ENCODE measurements at places on chromosomes 7 and 10.

- no peak for DNase-seq
Measured at GRCh38 chr7:24457219-24457558, 116.1 kb upstream of the PALS2 start.

- peak; percentile 43 for DNase-seq
Measured at GRCh38 chr10:75616874-75617478, 185.6 kb downstream of the LRMDA start.

GRCh38 chr10:103947799-103948516 lies 19.0 kb upstream of the SLK start:
- DNase-seq, result no peak

DNA sequence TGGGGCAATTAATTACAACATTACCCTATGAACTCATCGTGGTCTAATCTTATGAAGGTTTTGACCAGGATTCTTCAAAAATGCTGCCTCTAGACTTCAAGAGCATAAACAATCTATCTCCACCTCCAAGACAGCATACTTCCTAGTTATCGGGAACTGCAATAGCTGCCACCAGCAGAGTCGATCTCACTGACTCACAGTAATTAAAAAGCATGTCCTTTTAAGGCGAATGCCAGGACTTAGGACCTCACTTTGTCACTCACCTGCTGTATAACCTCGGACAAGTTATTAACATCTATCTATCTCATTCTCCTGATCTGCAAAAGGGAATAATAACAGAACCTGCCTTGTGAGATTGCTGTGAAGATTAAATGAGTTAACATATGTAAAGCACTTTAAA lies 666.0 kb upstream of the COBL start:
- DNase-seq, result no peak

DNA sequence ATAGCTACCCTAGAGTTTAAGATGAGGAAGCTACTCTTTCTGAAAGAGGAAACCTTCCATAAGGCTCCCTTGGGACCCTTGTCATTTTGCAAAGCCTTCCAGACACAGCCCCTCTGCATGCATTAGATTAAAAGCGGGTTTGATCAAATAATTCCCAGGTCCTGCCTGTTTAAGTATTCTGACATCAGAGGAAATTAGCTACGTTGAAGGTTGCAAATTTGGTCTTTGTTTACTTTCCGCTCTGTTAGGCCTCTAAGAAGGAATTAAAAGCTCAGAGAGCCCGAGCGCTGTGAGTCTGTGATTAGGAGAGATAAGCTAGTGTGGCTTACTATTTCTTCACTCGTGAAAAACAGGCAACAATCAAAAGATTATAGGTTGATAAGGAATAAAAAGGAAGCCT lies 1.4 kb upstream of the THSD7A start:
- DNase-seq, result peak; percentile 8

GRCh38 chr10:102678842-102679289 lies 34.6 kb downstream of the TRIM8 start:
- DNase-seq, result peak; percentile 49

DNA sequence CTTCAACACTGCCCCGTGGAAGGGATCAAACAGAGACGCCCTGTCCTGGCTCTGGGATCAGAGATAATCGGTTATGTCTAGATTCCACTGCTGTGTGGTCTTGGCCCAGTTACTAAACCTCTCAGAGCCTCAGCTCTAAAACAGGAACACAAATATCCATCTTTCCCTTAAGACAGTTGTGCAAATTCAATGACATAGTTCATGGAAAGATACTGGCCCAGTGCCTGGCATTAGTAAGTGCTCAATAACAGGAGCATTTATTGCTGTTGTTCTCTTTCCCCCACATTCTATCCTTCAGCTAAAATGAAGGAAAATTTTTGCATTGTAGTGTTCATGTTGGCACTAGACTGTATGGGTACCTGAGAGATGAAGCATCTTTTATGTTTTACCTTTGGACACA lies 58.6 kb downstream of the TACC2 start:
- DNase-seq, result no peak

DNA sequence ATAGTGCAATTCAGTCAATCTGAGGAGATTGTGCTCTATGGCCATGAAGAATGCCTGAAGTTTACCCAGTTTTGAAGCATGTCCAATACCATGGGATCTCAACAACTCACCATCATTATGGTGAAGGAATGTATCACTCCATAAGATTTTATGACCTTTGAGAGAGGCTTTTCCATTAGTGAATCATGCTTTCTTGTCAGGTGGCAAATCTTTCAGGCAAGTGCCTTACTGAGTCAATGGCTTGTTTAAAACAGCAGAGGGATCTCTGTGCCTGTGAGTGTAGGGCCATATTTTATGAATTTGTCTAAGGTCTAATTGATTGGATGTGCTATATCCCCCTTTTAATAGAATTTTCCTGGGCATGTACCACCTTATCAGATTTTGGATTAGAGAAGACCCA lies 131.5 kb downstream of the CCDC7 start:
- no peak for DNase-seq

GRCh38 chr10:87615856-87616255 lies 43.8 kb upstream of the PAPSS2 start:
- peak; percentile 50 for DNase-seq

DNA sequence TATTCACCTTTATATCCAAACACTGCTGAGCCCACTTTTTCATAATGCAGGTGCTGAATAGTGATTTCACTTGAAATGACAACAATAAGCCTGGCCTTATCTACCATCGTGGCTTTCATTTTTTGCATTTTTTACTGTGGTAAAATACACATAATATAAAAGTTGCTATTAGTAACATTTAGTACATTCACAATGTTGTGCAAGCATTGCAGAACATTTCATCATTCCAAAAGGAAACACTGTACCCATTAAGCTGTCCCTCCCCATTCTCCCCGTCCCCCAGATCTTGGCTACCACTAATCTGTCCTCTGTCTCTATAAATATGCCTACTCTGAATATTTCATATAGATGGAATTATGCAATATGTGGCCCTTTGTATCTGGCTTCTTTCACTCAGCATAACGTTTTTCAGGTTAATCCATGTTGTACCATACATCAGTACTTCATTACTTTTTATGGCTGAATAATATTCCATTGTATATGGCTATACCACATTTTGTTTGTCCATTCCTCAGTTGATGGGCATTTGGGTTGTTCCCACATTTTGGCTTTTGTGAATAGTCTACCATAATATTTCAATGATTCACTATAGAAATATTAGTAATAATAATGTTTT lies 68.5 kb upstream of the ARID5B start:
- DNase-seq, result peak; percentile 21

DNA sequence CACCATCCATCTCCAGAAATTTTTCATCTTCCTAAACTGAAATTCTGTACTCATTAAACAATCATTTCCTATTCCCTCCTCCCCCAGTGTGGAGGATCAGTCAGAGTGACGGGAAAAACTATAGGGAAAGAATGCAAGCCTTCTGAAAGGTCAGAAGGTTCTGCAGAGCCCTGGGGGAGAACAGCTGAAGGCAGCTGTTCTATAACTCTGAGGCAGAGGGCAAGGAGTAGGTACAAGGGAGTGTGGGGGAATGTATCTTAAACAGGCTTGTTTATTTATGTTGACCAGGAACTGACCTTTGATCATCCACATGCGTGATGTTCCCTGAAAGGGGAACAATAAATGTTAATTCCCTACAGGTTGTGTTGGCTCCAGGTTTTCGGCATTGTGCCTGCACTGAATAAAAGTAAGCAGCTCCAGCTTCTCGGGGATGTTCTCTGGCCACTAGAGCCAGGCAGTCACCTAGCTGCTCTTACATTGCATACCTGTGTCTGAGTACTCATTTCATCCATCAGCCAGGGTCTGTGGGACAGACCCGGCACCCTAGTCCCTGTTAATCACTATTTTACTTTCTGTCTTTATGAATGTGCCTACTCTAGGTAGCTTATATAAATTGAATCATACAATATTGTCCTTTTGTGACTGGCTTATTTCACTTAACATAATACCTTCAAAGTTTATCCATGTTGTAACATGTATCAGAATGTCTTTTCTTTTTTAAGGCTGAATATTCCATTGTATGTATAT lies 5.8 kb downstream of the IFIT1 start:
- no peak for DNase-seq

DNA sequence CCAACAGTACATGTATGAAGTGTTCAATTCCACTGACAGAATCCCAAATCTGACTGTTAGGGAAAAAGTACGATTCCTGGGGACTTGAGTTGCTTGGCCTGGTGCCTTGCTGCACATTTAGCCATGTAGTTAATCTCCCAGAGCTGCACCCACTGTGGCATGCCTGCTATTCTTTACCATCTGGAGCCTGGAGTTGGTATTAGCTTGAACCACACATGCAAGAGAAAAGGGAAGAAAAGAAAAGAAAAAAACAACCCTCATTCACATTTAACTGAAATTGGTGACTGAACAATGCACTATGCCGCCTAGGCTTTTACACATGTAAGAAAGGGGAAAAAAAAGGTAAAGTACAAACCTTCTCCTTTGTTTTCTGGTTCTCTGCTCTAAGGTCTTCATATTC lies 26.1 kb downstream of the SHTN1 start:
- peak; percentile 50 for DNase-seq

- DNase-seq, result no peak
Measured at GRCh38 chr10:52100011-52100547, 214.0 kb upstream of the DKK1 start.

DNA sequence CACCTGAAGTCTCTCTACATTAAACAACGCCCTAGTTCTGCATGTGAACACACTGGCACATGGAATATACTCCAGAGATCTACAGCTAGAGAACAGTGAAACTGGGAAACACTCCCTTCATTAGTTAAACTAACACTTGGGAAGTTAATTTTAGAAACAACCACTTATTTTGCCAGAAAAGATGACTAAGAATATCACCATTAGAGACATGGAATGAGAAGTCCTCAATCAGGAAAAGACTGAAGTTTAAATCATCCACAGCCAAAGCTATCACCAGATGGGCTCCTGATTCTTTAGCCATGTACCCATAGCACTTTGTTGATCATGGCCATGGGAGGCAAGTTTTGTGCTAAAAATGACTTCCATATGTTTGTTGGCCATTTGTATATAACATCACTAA lies 719.5 kb downstream of the KCNMA1 start:
- DNase-seq, result no peak

DNA sequence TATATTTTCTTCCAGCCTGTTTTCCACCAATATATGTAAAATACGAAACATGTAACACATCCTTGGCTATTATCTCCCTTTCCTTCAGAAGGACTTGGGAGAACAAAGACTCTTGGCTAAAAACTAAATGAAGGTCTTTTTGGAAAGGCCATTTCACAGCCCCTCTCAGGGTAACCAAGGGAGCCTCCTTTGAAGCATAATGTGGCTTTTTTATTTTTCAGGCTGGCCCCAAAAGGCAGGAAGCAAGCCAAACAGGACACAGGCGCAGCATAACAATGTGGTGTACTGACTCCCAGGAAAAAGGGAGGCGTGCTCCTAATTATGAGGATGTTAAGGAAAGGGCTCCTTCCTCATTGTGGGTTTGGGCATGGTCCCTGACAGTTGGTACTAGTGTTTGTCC lies 30.3 kb upstream of the CCSER2 start:
- no peak for DNase-seq

- DNase-seq, result no peak
Measured at GRCh38 chr10:68553138-68553537, 7.0 kb upstream of the TET1 start.

DNA sequence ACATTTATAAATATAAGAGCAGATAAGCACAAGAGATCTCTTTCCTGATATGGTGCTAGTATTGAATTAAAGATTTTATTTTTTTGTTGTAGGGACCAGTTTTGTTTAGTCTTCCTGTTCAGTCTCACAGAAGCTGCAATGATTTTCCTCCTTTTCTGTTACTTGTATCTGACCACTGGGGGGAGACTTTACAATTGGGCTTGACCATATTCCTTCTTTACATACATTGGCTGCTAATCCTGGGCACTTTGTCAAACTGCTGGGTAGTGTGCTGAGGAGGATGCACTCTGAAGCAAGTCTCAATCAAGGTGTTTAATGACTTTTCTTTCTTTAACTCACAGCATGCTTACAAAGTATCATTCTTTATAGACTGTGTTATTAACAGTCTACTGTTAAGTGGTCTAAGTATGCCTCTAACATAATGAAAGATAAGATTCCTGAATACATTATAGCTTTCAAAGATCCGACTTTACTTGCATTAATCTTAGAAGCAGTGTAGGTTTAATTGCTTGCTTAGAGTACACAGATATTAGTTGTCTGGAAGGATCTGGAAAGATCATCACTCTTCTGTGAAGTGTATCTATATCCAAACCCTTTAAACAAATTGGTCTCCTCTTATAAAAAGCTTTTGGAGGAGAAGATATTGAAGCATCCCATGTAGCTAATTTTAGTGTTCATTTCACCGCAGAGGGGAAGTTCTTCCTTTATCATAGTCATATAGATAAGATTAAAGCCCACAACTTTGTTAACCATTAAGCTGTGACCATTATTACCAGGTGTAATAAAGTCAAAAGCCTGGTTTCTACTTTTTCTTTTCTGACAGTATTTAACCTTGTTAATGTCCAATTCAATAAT lies 3.1 kb downstream of the PALS2 start:
- DNase-seq, result peak; percentile 61

DNA sequence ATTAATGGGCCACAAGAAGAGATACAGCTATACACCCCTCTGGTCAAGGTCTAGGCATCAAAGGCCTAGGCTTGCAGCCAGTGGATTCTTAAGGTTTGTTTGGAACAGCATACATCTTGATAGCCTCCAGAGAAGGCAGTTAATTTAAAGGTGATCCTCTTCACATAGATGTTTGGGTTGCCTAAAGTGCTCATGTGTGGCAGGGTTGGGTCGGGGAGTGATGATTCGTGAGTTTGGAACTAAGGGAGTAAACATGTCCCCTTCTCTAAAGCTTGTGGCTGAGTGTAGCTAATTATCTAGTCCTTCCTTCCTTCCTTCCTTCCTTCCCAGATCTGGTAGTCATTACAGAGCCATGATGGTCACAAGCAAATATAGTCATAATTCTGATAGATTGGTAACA lies 12.4 kb downstream of the PCLO start:
- peak; percentile 24 for DNase-seq

DNA sequence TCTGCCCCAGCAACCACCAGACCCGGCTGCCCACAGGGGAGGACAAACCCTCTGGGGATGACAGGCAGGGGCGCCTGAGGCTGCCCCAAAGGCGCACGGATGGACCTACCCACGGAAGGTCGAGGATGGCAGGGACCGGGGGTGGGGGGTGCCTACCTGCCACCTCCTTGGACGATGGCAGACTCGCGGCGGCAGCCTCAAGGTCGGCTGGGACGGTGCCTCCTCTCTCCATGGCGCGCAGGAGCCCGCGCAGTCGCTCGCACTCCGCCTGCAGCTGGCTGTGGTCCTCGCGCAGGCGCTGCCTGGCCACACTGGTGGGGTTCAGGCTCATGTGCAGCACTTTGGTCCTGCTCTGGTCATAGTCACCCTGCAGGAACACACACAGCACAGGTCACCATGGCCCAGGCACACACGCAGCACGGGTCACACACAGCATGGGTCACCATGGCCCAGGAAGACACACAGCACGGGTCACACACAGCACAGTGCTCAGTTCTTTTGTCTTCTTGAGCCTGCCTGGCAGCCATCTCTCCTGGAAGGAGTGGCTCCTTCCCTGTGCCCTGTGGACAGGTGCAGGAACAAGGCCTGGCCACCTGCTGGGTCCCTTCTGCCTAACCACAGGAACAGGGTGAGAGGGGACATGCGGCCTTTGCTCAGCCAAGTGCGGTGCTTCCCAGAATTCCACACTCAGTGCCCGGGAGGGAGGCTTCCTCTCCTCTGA lies 266.6 kb downstream of the ELFN1 start:
- DNase-seq, result no peak

All from MV-4-11 (cell line).